Stimulated activated CD8-positive, alpha-beta memory T cell treated with anti-CD3 and anti-CD28 coated beads, Interleukin-4, amount 100 ng/mL, for 24 hours (primary cell): ENCODE measurements at places on chromosomes 3 and 15.

DNA sequence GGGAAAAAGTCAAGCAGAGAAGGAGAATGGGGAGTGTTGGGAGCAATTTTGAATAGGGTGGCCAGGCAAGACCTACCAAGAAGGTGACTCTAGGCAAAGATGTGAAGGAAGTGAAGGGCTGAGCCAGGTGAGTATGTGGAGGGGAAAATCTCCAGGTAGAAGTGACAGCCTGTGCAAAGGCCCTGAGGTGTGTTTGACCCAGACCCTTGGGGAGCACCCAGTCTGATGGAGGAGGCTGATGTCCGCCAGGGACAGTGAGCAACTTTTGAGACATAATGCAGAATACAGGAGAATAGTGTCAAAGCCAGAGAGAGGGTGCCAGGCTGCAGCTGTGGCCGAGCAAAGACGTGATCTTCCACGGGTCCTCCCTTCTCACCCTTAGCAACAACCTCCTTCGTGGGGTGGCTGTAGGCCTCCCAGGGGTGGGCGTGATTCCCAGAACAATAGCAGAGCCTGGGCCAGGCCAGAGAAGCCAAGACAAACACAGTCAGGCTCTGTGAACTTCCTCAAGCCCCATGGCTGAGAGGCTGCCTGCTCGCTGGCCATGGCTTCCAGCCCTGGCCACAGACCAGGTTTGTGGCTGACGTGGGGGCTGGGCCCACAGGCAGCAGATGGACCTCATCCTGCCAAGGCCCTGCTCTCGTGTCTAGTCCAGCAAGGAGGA, 58.1 kb downstream of the SLC6A6 start:
- no peak for DNase-seq

DNA sequence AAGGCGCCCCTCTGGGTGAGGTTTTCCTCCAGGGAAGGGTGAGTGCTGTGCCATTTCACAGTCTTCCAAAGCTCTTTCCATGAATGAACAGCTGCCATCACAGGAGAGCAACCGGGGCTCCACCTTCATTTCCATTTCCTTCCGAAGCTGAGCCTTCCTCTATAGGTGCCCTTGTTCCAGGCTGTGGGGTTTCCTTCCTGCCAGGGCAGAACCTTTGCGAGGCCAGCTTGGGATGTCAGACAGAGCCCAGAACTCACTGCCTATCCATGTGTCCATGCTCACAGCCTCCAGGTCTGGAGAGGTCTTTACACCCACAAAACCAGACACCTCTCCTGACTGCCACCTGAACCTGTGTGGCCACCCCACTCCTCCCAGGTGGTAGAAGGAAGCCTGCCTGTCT, 49.2 kb downstream of the SLCO2A1 start:
- DNase-seq: no peak

DNA sequence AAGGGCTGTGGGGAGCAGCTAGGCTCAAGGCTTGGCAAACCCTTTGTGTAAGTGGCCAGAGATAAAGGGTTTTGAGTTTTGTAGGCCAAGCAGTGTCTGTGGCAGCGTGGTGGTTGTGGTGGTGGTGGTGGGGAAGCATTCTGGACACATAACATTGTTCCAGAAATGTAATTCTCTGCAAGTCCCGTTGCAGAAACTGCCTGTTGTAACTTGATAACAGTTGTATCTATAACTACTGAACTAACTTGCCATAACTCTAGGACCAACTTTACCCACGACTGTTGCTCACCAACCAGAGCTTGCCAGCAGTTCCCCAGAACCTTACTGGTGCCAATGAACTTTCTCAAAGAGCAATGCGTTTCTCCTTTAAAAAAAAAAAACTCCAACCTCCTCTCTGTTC, 18.1 kb upstream of the TMEM40 start:
- no peak for DNase-seq

GRCh38 chr3:54951405-54951804, 23.5 kb upstream of the LRTM1 start:
- DNase-seq: no peak

DNA sequence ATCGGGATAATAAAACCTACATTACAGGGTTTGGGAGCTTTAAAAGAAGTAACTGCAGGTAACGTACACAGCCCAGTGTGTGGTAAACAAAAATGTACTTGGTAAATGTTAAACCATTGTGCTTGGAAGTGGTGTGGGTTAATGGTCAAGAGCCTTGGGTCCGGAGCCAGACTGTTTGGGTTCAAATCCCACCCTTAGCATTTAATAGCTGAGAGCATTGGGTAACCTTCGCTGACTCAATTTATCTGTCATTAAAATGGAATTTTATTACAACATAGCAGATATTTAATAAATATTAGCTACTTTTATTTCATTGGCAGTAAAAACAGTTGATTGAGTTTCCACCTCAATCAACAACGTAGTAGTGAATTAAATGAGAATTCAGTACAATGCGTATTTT, 1.5 kb downstream of the FSTL1 start:
- DNase-seq: no peak

DNA sequence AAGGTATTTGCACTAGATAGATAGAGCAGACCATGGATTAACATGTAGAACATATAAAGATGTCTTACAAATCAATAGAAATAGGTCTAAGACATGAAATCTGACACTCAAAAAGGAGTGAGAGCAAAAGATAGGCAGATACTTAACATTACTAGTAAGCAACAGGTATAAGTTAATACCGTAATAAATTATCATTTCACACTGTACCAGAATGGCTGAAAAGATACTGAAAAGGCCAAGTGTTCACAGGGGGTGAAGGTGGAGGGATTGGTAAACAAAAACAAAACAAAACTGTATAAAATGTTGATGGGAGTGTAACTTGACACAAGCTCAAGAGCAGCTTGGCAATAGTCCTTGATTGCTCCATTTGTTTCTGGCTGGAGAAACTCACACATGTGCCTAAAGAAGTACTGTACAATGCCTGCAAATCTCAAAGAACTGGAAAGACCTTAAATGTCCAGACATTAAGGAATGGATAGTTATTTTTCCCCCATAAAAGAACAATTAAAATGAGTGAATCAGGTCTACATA, 3.5 kb downstream of the NSMCE3 start:
- no peak for DNase-seq

DNA sequence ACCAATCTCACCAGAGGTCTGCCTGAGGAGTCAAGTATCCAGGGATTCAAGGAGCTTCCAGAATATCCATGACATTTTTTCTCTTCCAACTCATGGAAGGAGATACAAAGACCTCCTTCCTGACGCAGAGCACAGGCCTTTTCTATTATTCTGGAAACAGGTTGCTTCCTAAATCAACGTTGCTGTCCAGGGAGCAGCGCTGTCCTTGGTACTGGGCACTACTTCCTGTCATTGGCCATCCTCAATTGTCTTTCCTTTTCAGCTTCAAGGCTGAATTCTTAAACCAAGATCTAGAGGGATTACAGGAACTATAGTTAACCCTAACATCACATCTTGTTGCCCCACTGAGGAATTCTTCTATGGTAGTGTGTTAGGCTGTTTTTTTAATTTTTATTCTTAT, 50.4 kb upstream of the TBC1D21 start:
- DNase-seq: no peak

DNA sequence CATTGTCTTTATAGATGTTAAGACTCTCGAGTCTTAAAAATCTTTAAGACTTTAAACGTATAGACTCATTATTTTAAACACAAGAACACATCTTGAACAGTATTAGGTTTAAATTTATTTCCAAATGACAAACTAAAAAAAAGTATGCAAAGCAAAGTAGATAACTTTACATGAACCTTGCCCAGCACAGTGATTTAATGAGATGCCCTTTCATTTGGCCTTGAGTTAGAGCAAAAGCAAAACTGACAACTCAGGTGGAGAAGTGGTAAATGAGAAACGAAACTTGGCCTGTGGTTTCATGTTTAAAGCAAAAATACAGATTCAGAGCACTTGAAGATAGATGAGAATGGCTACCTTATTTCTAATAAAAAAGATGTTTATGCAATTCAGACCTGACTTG, 8.6 kb downstream of the GPR15 start:
- DNase-seq: no peak

- DNase-seq: no peak
Measured at GRCh38 chr3:10474847-10475246, 30.5 kb downstream of the ATP2B2 start.

DNA sequence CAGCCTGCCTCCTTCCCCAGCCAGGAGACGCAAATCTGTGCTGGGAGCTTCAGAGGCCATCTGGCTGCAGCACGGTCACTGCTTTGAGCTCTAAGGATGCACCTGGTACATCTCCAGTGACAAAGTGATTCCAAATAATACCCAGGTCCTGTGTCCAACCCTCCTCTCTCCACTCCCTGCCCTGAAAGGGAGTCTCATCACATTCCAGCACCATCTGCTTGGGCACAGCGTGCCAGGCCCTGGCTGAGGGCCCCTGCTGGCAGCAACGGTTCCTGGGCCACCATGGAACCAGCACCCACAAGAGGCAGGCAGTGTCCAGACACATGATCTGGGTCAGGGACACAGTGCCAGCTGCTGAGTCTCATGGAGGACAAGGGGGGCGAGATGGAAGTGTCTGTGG, 81.3 kb downstream of the MTHFS start:
- no peak for DNase-seq

GRCh38 chr3:57221883-57222282, 5.6 kb upstream of the APPL1 start:
- DNase-seq: no peak

DNA sequence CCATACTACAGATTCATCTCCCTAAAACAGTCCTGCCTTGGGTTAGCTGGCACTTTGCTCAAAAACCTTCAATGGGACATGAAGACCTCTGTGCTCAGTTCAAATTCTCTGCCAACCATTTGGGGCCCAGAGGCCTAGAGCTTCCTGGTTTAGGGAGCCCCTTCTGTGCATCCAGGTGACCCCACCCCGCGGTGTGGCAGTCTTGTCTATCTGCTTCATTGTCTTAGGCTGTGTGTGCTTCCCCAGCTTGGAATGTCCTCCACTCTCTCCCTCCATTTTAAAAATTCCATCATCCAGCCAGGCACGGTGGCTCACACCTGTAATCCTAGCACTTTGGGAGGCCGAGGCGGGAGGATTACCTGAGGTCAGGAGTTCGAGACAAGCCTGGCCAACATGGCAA, 99.0 kb upstream of the NEO1 start:
- no peak for DNase-seq

DNA sequence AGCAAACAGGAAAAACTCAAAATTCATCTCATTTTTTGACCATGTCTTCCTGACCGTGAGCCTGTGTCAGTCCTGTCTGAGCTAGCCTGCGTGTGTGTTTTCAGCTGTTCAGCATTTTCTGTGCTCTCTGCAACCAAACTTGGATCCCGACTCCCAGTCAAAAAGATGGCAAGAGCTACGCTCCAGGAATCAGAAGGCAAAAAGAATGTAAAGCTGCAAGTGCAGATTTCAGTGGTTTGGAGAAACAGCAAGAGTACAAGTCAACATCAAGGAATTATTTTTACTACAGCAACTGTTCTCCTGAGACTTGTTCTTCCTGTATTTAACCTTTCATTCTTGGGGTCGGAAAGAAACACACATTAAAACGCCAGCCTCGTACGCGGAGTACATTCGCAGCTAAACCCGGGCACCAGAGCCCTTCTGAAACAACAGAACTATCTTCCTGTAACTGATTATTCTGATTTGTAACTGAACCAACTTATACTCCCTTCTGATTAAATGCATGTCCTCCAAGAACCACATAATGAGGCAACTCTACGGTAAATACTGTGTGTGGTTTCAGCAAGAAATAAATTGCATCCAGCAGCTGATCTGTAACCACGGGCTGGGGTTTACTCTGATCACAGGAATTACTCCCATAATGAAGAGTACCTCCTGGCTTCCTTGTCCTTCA, 107.4 kb downstream of the LRIG1 start:
- no peak for DNase-seq

DNA sequence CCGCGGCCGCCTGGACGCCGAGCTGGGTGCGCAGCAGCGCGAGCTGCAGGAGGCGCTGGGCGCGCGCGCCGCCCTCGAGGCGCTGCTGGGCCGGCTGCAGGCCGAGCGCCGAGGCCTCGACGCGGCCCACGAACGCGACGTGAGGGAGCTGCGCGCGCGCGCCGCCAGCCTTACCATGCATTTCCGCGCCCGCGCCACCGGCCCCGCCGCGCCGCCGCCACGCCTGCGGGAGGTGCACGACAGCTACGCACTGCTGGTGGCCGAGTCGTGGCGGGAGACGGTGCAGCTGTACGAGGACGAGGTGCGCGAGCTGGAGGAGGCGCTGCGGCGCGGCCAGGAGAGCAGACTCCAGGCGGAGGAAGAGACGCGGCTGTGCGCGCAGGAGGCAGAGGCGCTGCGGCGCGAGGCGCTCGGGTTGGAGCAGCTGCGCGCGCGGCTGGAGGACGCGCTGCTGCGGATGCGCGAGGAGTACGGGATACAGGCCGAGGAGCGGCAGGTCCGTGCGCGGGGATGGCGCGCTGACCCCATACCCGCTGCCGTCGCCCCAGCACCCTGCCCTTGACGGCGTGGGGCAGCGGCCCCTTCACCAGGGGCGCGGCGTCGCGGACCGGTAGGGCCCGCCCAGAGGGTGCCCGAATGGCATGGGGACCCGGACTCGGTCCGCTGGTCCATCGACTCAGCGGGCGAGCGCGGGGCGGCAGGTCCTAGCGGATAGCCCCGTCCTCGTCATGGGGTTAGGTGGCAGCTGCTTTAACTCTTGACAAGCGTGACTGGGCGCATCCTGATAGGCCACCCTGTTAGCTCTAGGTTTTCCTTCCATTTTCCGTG, 848 bp downstream of the SYNM start:
- peak; percentile 1 for DNase-seq

DNA sequence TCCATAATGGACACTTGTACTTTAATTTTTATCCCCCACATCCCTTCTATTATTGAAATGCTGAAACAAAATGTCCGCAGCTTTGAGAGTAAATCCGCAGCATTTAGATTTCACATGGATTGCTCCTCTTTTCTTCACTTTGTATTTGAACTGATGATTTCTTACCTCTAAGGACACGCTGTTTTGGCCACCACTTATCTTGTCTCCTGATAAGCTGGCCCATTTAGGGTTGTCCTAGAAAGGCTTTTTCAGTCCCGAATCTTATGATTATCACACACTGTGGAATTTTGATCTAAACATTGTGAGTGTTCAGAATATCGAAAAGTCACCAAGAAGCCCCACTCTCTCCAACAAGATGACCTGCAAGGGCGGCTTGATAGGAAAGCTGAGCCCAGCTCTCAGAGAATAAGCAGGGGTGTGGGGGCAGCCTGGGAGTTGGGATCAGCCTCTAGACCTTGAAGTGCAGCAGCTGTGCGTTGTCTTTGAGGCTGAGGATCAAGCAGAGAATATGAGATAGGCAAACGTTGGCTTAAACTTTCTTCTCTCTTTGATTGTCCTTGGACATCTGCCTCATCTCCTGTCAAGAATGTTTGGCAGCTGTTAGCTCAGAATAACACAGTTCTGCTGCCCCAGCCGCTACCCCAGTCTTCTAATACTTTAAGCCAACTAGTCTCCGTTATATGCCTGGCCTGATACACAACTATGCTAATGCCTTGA, 399.7 kb upstream of the NR2F2 start:
- no peak for DNase-seq

- no peak for DNase-seq
Measured at GRCh38 chr15:25179673-25180511, 225.1 kb downstream of the SNRPN start.

GRCh38 chr3:26807272-26807671, 184.7 kb downstream of the LRRC3B start:
- no peak for DNase-seq
